GM18507 (cell line): ENCODE measurements at places on chromosomes 2 and 18.

DNA sequence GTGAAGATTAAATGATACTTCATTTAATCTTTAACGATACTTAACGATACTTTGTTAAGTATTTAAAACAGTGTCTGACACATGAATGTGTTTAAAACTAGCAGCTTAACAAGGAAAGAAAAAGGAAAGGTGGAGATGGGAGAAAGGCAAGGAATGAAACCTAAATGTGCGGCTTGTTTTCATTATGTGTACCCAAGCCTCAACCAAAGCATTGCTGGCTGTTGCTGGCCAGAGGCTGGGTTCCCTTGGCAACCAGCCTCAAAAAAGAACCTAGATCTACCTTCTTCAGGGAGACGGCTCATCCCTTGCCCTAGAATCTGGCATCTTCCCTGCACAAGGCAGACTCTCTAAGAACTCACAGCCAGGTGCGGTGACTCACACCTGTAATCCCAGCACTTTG is 13.8 kb upstream of the PCBP1 start:
- DNase-seq = no peak

GRCh38 chr2:153474876-153475435 is 3.6 kb downstream of the RPRM start:
- no peak for DNase-seq

GRCh38 chr2:161415987-161416707 is at the start of gene TBR1:
TBR1 (plus strand) TSS chr2:161416297; CDS start chr2:161416411, 114 bp downstream.
- no peak for DNase-seq

- DNase-seq = no peak
Measured at GRCh38 chr2:101372792-101373191, 14.5 kb downstream of the CREG2 start.

- no peak for DNase-seq
Measured at GRCh38 chr2:147232225-147232669, 612.6 kb upstream of the ACVR2A start.
